Left colon (tissue), 2 donors: ENCODE measurements at places on chromosomes 16 and 17. TPM values are rescaled to one million over a fixed set of nuclear protein-coding genes. Genes with fewer than 3 reads are reported as not detected.

DNA sequence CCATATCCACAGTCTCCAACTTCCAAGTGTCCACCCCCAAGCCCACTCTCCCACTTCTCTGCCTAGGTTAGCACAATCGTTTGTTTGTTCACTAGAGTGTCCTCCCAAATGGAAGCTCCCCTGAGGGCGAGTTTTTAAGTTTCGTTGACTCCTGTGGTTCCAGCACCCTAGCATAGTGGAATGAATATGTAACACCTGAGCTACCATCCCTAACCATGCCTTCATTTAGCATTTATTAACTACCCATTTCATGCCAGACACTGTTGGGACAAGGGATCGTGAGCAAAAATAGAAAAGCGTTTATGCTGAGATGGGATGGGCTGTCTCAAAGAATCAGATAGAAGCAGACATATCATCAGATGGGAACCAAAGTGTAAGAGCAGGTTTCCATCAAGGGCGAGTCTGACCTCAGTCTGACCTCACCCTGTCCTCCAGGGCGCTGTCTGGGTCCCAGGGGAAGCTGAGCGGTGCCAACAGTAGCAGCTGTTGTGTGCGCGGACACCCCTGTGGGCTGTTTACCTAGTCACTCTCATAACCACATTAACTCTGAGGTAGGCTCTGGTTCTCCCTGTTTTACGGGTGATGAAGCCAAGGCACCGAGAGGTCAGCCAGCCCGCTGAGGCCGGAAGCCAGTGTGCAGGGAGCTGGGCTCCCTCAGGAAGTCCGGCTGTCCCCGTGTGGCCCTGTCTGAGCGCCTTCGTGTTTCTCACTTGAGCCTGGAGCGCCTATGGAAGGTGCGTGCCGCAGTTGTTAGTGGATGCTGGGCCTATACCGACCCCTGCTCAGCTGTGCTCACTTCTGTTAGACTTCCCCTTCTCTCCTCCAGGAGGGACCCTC is 6.2 kb downstream of the CNP start:
- DNase-seq, result no peak

- DNase-seq, result no peak
These were observed 30.5 kb downstream of the RPGRIP1L start for GRCh38 chr16:53673189-53673588.

GRCh38 chr16:12330946-12331345 is 354.4 kb downstream of the SNX29 start:
- no peak for DNase-seq

DNA sequence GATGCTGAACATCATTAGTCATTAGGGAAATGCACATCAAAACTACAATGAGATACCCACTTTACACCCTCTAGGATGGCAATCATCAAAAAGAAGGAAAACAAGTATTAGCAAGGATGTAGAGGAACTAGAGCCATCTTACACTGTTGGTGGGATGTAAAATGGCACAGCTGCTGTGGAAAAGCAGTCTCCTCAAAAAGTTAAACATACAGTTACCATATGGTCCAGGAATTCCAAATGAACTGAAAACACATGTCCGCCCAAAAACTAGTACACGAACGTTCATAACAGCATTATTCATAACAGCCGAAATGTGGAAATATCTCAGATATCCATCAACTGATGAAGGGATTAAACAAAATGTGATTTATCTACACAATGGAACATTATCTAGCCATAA is 7.0 kb downstream of the FBF1 start:
- no peak for DNase-seq

DNA sequence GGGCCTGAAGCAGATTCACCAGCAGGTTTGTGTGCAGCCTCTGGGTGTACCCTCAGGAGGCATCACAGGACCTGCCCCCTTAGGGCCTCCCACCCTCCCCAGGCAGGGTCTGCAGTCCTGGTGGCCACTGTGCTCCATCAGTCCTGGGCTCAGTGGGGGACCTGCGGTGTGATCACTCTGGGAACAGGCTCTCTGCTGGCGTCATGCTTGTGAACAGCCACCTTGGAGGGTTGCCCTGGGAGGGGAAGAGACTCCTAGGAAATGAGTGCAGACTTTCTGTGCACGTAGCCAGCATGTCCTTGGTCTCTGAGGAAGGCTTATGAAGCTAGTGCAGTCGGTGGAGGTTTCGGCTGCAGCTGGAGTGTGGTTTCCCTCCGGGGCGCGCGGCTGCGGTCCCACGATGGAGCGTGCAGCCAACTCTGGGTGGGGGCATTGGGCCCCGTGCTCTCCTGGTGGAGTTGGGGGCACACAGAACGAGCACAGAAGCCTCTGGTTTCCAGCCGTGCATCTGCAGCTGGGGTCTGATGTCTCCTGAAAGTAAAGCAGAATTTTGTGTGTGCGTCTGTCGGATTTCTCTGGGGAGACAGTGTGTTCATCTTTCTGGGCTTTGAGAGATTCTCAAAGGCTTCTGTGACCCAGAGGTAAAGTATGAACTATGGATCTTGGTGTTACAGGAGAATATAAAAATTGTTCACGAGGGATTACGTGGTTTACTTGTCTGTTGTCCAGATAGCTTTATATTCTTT is 68.1 kb upstream of the ZNF750 start:
- no peak for DNase-seq

GRCh38 chr16:86752582-86753175 is 174.3 kb downstream of the FOXL1 start:
- no peak for DNase-seq

GRCh38 chr16:67719778-67720144 is 645 bp upstream of the GFOD2 start:
- DNase-seq, result peak; percentile 21

DNA sequence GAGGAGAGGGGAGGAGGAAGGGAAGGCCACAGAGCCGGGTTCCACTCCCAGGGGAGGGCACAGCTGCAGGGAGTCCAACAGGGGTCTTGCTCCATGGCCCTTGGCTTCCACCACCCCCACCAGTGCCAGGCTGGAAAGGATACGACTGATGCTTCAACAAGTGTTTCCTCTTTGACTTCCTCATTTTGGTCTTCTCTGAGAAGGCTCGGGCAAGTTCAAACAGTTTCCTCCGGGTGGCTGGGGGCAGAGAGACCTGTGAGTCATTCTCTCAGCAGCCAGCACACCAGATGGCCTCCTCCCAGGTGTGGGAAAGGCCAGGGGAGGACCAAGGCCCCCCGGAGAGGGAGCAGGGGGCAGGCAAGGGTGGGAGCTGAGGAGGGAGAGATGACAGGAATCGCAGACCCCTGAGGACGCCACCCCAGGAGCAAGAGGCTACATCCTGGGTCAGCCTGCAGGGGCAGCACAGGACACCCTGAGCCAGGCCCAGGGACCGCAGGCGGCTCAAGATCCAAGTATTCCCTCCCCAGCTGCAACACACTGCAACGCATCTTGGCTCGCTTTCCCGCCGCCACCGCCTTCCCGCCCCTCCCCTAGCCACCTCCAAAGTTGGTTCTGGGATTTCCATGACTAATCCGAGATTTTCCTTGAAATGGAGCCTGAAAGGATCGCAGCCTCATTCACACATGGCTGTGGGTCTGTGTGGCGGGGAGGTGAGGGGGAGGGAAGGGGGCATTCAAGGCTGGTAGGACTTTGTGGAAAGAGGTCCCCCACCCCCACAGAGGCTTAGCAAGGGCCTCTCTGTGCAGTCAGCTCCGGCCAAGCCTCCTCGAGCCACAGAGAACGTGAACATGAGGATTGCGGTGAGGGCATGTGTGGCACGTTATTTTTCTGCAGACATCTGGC is 18.4 kb upstream of the MRPS23 start:
- DNase-seq, result peak; percentile 70

DNA sequence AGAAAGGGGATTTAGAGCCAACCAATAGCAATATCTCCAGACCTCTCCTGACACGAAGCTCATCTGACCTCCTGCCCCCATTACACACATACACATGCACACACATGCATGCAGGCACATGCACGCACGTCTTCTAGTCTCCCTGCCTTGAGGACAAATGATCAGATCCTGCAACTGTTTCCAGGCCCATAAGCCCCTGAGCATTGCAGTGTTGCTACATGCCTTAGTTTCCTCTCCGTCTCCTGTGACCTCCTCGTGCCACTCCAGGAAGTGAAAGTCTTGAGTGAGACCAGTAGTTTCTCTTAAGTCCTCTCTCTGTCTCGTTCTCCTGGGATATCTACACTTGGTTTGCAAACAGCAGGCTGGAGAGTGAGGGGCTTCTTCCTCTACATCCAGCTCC is 8.2 kb downstream of the CIITA start:
- DNase-seq, result no peak

- DNase-seq, result no peak
These were observed 22.3 kb upstream of the ZFPM1 start for GRCh38 chr16:88430524-88431446.

GRCh38 chr17:9788601-9789000 is 2.8 kb downstream of the DHRS7C start:
- no peak for DNase-seq

The C17orf78 gene
- not detected for total RNA-seq

The CHD9NB gene
- 6.1 TPM for total RNA-seq

The PRR15L gene
- total RNA-seq, result 279 TPM

The TBC1D3I gene
- total RNA-seq, result 0.22 TPM

The TPSG1 gene
- 124 TPM for total RNA-seq

The CLEC19A gene
- not detected for total RNA-seq

The CA7 gene
- total RNA-seq, result 157 TPM

The ABCA8 gene
- 15.6 TPM for total RNA-seq

The CES5A gene
- not detected for total RNA-seq

The SOX8 gene
- total RNA-seq, result 0.31 TPM

The TUBB3 gene
- 3.3 TPM for total RNA-seq
